ENCODE measurements at places on chromosomes 6 and 20.

- no peak for DNase-seq
Measured at GRCh38 chr6:101582792-101583191, 189.3 kb downstream of the GRIK2 start.

GRCh38 chr20:62297449-62298227 lies 5.2 kb upstream of the ADRM1 start:
- DNase-seq: no peak

DNA sequence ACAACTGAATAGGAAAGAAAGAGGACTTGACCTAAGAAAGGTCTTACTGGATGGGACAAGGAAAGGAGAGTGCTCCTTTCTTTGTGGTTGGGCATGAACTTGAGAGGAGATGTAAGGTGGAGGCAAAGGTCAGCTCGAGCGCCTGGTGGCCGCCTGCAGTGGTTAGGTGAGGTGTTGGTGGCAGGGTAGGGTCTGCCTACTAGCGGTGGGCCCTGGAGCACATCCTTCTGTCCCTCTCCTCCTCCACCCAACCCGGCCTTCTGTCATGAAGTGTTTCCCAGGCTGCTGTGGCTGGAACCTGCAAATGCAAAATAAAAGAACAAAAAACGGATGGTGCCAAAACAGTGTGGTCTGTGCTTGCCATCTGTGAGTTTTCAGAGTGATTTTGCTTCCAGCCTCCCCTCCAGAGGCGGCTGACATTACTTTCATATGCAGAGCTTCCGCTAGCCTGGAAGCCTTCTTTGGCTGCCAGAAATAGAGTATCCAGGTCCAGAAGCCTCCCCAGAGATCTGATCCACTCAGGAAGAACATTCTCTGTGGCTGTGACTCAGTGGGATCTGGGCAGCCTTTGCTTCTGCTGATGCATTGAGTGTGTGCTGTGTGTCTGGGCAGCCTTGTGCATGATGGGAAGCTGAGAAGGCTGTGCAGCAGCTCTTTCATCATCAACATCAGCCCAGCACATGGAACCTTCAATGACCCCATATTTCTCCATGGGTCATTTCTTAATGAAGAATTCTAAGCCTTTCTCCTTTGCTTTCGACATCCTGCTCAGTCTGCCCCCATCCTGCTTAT lies 79.8 kb upstream of the FAM184A start:
- DNase-seq: peak; percentile 18

- no peak for DNase-seq
Measured at GRCh38 chr6:149354009-149354408, 36.5 kb downstream of the TAB2 start.

DNA sequence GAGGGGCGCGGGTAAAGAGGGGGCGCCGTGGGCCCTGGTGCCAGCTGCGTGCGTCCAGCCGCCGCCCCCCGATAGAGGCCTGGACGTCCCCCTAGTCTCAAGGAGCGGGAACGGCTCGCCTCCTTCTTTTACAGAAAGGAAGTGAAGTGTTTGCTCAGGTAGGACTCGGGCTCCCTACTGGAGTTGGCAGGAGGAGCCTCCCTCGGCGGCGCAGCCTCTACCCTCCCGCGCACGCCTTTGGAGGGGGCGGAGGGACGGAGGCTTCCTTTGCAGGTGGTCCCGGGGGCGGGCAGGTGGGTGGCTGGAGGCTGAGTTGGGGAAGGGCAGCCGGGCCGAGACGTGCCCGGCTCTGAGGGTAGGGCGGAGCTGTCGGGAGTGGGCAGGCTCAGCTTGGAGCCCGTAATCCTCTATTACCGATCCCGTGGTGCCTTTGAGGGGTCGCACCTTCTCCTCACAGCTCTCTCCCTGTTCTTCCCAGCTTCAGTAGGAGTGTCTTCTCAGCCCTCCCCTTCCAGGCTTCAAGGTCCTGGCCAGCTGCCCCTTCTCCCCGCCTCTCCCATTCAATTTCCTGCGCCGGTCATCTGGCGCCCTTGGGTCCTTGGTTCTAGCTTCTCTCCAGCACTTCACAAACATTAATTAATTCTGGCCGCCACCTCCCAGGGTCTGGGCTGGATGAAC lies 728 bp downstream of the ITPR3 start:
- no peak for DNase-seq

DNA sequence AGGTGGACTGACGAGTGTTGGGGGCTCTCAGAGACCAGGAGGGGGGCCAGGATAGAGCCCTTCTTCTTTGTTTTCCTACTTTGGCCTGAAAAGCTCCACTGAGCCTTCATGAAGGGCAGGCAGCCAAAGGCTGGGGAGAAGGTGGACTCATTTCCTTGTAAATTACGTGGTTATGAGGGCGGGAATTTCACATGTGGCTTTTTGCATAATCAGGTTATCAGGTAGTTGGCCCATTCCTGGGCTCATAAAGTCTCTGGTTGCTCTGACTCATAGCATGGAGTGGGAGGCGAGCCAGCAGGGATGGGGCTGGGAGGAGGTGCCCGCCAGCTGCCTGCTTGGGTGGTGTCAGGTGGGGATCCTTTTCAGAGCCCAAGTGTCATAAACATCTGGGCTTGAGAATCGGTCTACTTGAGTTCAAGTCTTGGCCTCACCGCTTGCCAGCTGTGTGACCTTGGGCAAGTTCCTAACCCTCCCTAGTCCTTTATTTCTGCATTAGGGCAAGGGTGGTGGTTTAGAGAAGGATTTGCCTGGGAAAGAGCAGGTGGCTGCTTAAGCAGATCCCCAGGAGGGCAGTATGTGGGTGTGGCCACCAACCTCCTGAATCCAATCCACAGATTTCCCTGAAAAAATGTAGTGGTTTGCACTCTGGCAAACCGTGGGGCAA lies 26.5 kb upstream of the RNF24 start:
- peak; percentile 98 for DNase-seq

DNA sequence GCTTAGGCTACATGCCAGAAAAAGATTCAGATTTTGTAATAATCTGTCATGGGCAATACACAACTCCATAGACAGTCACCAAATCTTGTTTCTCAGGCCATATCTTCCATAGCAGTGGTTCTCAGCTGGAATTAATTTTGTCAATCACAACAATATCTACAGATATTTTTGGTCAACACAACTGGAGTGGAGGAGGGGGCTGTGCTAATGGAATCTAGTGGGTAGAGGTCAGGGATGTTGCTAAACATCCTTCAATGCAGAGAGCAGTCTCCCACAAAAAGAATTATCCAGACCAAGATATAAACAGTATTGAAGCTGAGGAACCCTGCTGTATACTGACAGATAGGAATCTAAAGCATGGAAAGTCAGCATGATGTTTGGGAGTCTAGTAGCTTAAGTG lies 174.6 kb downstream of the UBE3D start:
- DNase-seq: peak; percentile 3

DNA sequence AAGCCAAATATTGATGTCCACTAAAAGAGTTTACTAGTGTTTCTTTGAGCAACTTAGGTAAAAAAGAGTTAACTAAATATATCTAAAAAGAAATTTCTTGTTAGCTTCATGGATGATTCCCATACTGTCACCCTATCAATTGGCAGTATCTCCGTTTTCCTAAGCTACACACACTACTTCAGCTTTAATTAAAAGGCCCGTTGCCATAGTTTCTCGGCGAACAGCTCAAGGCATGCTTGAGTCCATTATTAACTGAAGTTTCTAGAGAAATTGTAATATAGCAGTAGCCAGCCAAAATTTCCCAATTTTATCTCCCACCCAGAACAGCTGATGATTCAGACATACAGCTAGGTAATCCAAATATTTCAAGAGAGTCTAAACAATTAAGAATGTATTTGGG lies 20.0 kb upstream of the BEND6 start:
- peak; percentile 33 for DNase-seq

- no peak for DNase-seq
Measured at GRCh38 chr20:59141818-59142581, 21.6 kb upstream of the ZNF831 start.

GRCh38 chr20:45768479-45768878 lies 23.2 kb downstream of the WFDC3 start:
- DNase-seq: no peak

DNA sequence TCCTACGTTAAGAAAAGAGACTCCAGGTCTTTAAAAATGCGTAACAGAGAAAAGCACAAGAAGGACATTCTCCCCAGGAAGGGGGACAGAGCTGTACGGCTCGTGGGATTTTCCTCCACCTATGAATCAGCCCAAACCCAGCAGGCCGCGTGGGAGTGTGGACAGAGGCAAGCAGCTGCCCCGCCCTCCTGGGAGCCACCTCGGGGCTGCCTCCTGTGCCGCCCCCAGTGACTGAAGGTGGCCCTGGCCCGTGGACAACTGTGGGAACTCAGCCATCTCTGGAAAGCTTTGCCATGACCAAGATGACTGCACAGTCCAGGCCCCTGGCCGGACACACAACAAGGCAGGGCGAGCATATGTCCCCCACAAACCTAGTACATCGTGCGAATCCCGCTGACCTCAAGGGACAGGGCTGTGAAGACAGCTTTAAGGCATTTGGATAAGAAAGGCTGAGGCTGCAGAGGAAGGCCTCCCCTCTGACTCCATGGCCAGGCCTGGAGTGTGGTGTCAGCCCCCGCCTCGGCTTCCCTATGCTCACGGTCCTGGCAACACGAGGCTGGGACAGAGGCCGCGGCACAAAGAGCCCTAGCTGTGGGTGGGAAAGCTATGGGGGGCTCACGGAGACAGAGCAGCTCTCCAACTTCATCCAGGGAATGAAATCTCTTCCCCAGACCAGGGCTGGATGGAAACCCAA lies 26.9 kb downstream of the PXDC1 start:
- DNase-seq: no peak

DNA sequence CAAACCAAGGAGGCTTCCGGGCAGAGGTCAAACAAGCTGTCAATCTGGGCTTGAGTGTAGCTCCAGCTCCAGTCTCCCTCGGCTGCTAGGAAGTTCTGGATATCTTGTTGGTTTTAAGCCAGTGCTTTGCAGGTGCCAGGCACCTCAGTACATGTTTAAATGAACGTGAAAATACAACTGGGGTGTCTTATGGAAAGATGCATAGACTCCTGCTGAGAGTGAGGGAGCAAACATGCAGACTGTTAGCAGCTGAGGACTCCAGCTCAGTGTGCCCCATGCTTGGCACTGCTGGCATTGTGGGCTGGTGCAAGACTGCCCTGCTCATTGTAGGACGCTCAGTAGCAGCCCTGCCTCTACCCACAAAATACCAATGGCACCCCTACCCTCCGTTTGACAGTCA lies 28.5 kb downstream of the ERMARD start:
- no peak for DNase-seq

DNA sequence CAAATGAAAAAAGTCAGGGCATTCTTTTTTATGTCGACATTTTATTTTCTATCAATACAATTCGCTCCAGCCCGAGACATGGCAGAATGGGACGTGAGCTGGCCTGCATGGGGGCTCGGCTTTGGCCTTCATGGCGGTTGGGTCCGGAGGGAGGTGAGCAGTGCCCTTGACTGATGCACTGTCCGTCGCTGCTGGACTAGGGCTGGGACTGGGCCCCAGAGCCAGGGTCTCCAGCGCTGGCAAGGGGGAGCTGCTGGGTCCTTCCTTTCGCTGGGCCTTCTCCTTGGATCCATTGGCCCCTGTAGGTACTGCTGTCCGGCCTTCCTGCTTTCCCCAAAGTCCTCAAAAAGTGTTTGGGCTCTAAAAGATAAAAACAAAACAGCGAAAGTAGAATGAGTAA lies 124.6 kb downstream of the EDN3 start:
- DNase-seq: no peak

GRCh38 chr6:44338228-44339122 lies 4.0 kb upstream of the SPATS1 start:
- DNase-seq: peak; percentile 18

DNA sequence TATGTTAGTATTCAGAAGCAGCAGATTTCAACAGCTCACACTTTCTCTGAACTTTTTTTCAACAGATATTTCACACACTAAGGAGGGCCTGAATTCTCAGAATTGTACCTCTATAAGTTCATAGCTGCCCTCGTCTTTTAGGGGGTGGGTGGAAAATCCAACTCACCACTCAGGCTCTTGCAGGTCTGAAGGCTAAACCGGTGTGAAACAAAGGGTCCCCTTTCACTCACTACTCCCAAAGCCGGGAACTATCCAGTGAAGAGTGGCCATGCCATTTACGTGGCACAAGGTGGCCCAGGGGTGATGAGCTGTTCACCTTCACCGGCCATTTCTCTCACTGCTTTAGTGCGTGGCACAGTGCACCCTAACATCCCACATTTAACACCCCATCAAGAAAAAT lies 24.2 kb downstream of the TBC1D7 start:
- DNase-seq: peak; percentile 13

GRCh38 chr6:87762116-87762515 lies 60.1 kb upstream of the AKIRIN2 start:
- DNase-seq: no peak

DNA sequence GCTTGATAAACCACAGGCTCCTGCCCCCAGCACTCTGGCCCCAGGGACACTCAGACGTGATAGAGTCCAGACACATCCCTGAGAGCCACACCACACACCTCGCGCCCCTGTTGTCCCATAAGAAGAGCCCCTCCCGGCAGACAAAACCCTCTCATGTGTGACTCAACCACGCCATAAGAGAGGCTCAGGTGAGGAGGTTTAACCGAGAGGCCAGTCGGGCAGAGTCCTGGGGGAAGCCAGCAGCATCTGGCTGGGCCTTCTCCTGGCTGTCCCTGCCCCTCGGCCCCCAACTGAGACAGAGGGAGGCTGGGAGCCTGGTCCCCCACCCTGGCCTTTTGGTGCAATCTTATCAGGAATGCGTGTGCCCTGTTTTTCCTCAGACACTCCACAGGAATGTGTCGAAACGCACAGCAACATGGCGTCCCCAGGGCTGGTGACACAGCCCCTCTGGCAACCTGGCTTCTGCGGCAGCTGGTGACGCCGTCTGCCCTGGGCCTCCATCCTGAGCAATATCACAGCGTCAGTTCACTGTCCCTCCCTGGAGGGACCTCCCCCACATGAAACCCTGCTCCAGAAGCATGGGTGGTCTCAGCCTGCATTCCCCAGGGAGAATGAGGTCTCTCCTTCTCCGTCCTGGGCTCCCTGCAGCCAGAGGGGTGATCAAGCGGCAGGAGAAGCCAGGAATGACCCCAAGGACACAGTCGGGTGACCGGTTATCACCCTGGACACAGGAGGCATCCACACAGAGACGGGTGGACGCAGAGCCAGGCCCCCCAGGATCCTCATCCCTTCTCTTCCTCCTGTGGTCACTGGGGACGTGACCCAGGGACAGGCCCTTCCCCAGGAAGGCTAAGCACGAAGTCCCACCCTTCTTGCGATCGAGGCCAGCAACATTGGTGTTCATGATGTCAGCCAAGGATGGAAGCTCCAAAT lies 156.6 kb upstream of the AFDN start:
- DNase-seq: no peak

GRCh38 chr20:23455639-23456038 lies 3.0 kb upstream of the CST11 start:
- no peak for DNase-seq

GRCh38 chr20:10511170-10511508 lies 76.0 kb downstream of the SLX4IP start:
- no peak for DNase-seq

GRCh38 chr6:24092407-24092806 lies 33.6 kb upstream of the NRSN1 start:
- no peak for DNase-seq

- DNase-seq: no peak
Measured at GRCh38 chr6:130834482-130835251, 7.5 kb downstream of the SMLR1 start.

GRCh38 chr6:156776470-156776839 lies 723 bp upstream of the ARID1B start:
- DNase-seq: no peak

GRCh38 chr6:109308018-109308492 lies 74.2 kb downstream of the CD164 start:
- DNase-seq: peak; percentile 44

All from astrocyte (in vitro differentiated cells and primary cell).